Chondrocyte (in vitro differentiated cells): ENCODE measurements at places on chromosomes 7 and 10. TPM values are rescaled to one million over a fixed set of nuclear protein-coding genes. Genes with fewer than 3 reads are reported as not detected.

SPDYE8 gene
- not detected in 3 replicates for total RNA-seq

DNA sequence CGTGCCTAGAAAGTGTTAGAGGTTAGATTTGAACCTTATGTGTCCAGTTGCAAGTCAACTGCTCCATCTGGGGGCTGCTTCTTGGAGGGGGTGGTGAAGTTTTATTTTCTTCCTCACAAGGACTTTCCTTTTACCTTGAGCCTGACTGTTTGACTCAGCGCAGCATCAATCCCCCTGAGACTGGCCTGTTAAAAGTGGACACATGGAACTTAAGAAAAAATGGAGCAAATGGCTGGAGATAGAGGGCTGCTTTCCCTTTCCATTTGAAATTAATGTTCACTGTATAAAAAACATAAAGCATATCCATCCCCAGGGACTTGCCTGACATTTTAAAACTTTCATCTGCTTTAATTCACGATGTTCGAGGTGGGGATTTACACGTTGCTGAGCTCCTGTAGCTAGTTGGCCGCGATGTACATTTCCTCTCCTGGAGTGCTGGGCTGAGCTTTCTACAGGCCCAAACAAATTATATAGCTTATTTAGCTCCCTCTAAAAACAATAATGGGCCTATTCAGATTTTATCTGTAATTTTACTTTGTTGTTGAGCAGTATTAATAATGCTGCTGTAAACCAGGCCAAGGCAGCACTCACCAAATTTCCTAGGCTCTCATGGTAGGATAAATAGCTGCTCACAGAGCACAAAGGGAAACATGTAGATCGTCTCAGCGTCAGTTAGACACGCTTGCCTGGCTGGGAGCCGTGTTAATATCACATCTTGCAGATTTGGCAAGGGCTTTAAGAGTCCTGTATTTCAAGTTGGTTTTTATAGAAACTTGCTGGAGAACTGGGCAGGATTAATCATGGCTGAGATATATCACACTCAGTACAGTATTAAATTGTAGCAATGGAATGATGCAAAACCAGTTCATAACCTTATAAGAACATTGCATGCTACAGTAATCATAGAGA, 251.5 kb downstream of the LRMDA start:
- no peak for DNase-seq

GRCh38 chr7:831596-832166, 595 bp upstream of the SUN1 start:
- DNase-seq: no peak

PPIF gene
- total RNA-seq: 11.0 to 16.2 TPM (median 15.2 TPM) in 3 replicates

AKR1C4 gene
- total RNA-seq: not detected in 3 replicates

- no peak for DNase-seq
Measured at GRCh38 chr7:97078023-97078969, 39.2 kb upstream of the SDHAF3 start.

DNA sequence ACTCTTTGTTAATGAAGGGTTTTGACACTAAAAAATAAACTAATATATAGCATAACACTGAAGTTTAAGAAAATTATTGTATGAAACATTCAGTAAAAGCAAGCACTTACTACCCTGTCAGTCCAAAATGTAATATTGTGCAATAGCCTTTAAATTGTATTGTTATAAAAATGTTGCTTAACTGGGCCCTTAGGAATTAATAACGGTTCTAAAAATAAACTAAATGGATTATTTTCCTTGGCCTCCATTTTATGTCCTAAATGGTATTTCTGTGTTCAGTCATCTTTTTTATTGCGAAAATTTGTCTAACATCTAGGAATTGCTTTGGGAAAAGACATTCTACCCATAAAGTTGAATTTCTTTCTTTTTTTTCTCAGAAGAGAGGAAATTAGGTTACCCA, 49.0 kb upstream of the ABI1 start:
- no peak for DNase-seq
